ENCODE measurements at places on chromosomes 7 and 10.

DNA sequence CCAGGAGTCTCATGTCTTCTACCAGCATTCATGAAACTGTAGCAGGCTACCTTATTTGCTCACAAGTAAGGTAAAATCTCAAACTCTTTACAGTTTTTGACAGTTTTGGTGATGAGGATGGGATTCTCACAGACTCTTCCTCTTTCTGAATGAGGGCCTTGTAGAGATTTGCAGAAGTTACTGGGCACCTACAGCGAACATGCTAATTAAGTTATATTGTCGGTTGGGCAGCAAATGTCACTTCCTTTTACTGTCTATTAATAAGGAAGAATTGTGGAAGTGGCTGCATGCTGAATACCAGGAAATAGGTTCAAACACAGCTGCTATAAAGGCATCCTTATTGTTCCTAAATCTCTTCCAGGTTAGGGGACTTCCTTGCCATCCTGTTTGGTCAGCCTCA is 189.6 kb downstream of the DNAJC1 start:
- peak; percentile 20 for DNase-seq

GRCh38 chr7:79452032-79452494 is 1.4 kb downstream of the MAGI2 start:
- DNase-seq: peak; percentile 35

GRCh38 chr7:30312178-30312577 is 27.8 kb downstream of the ZNRF2 start:
- DNase-seq: no peak

DNA sequence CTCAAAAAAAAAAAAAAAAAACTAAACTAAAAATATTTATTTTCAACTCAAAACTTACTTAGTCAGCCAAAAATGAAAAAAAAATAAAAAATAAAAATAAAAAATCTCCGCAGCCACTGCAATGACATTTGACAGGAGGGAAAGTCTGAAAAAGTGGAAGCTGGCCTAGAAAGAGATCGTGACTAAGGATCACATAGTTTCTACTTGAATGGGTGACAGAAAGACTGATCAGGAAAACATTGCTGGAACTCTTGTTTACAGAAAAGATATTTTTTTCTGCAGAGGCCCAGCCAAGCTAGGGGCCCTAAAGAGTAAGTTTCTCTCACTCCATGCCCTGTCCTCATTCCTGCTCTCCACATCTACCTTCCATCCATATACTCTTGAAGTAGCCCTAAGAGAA is 92.8 kb upstream of the KCND2 start:
- DNase-seq: no peak

DNA sequence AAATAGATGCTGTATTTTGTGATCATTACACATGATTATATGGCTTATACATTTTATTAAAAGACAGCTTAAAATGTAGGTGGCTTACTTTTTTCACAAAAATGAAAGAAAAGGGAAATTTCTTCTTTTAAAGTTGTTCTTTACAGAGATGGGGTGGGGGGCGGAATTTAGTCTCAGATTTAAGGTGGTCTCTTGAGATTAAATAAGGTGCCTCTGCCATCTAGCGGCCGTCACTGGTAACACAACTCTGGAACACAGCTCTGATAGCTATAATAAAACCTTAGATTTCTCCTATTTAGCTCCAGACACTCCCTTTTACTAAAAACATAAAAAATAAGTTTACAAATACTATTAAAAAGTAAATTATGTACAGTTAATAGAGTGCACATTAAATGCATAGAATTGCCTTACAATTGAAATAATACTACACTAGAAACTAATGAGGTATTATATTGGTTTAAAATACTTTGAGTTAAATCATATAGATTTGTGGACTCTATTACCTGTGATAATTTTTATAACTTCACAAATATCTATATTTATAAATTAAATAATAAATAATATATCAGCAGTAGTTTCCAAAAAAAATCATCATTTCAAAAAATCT is 210.9 kb downstream of the DGKB start:
- DNase-seq: peak; percentile 7

Measured in inflammatory macrophage treated with lipopolysaccharide for 1 hour (primary cell).